Activated T-helper 2 cell treated with anti-CD3 and anti-CD28 coated beads, Interferon-gamma antibody, Interleukin-2, Interleukin-4, amounts not matched to agents 10 μg/mL and 5 μg/mL and 100 μg/mL, durations not matched to agents 14 hours and 24 hours and 36 hours (primary cell): ENCODE measurements at places on chromosomes 11 and 22.
A peak's percentile ranks its signal among the peaks of the same experiment; 100 is the strongest.

- no peak for DNase-seq
These were observed 65.5 kb downstream of the BMAL1 start for GRCh38 chr11:13343067-13343466.

DNA sequence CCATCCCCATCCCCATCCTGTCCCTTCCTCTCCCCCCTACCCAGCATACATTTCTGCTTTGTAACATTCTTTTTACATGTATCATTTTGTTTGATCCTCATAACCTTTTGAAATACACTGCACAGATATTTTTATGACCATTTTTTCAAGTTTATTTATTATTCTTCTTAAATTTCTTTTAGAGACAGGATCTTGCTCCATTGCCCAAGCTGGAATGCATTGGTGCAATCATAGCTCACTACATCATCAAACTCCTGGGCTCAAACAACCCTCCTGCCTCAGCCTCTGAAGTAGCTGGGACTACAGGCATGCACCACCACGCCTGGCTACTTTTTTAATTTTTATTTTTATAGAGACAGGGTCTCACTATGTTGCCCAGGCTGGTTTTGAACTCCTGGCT, 99.4 kb upstream of the AKIP1 start:
- no peak for DNase-seq

- no peak for DNase-seq
These were observed 9.0 kb upstream of the OR6M1 start for GRCh38 chr11:123815122-123815521.

DNA sequence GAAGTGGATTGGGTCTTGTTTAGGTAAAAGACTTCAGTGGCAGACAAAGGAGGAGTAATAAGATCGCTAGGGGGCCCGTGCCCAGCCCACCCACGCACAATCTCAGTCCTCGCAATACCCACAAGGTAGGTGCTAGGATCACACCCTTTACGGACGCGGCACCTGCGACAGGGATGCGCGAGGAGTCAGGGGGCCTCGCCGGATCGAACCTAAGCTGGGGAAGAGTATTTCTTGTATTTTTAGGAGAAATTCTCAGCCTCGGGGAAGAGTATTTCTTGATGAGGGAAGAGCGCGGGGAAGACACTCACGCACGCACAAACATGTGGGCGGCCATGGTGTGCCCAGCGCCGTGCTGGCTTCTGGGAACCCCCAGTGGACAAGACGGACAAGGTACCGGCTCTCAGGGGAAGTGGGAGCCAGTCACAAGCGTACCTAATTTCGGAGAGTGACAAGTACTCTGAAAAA, 745 bp upstream of the FAM118A start:
- peak; percentile 12 for DNase-seq

GRCh38 chr11:64859542-64860414, 15.3 kb upstream of the CDC42BPG start:
- peak; percentile 72 for DNase-seq
